Occipital lobe (tissue), 3 donors: ENCODE measurements at places on chromosomes 2 and 18.

DNA sequence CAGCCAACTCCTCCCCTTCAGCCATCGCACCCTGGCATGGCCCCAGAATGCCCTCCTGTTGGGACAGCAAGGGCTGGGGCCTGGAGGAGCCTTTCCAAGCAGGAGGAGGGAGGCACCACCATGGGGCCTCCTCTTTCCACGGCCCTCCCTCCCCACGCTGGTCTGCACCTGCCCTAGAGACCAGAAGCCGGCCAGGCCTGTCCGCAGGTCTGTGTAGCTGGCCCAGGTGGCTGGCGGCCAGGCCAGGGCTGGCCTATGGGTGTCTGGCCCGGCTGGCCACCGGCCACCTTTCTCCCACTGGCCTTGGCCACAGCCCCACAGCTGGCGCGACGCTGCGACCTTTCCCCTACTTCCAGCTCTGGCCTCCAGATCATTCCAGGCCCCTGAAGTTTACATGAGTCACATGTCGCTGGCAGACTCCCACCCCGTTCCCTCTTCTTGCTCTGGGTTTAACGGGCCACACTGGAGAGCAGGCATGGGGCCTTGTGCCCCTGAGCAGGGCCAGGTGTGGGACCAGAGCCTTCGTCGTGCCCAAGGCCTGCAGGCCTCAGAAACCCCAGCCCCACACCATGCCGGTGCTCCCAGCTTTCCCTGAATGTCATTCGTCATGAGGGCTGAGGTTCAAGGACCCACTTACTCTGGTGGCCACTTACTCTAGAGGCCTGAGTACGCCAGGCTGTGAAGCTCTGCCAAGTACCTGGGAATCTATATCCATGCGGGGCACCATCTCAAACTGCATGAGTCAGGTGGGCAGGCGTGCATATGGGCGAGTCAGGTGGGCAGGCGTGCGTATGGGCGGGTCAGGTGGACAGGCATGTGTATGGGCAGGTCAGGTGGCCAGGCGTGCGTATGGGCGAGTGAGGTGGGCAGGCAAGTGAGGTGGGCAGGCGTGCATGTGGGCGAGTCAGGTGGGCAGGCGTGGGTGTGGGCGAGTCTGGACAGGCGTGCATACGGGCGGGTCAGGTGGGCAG, 33.3 kb upstream of the KLF11 start:
- DNase-seq = no peak

GRCh38 chr2:53793821-53794220, 7.0 kb downstream of the ERLEC1 start:
- DNase-seq = no peak

GRCh38 chr2:201114846-201115245, 1.1 kb upstream of the CFLAR start:
- no peak for DNase-seq

DNA sequence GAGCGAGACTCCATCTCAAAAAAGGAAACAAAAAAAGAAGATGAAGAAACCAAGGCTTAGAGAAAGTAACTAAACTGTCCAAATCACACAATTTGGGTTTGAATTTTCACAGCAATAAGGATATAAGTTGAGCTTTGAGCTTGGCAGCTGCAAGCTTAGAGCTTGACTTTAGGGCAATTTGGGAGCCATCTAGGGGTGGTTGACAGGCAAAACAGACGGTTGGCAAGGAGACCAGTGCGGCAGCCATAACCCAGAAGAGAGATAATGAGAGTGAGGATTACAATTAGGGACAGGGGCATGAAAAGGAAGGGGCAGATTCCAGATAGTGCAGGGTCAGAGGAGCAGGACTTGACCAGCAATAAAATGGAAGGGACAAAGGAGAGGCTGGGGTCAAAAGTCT, 382.2 kb upstream of the HNRNPA3 start:
- no peak for DNase-seq

DNA sequence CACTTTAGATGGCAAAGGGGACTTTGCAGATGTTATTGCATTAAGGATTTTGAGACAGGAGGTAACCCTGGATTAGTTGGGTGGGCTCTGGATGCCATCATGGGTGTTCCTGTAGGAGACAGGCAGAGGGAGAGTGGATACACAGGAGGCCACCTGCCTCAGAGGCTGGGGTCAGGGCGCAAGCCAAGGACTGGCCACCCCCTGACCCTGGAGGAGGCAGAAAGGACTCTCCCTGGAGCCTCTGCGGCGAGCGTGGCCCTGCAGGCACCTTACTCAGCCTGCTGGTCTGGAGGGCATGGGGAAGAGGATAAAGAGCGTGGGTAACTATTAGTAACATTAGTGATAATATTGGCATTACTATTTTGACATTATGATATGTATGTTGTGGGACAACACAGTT, 21.6 kb upstream of the OTOS start:
- DNase-seq = no peak

DNA sequence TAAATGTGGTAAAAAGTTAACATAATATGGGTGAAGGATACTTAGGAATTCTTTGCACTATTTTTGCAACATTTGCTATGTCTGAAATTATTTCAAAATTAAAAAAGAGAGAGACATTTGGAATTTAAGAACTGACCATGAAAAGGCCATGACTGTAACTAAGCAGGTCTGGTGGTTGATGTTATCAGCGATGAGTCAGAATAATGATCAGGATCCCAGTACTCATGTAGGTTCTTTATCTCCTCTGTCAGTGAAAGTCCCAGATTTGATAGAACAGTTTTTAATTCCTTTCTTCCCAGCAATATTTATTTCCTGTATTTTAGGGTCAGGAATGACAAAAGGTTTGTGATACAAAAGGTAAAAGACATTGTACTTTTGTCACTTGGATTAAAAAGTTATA, 242.4 kb upstream of the ZNF521 start:
- DNase-seq = no peak

DNA sequence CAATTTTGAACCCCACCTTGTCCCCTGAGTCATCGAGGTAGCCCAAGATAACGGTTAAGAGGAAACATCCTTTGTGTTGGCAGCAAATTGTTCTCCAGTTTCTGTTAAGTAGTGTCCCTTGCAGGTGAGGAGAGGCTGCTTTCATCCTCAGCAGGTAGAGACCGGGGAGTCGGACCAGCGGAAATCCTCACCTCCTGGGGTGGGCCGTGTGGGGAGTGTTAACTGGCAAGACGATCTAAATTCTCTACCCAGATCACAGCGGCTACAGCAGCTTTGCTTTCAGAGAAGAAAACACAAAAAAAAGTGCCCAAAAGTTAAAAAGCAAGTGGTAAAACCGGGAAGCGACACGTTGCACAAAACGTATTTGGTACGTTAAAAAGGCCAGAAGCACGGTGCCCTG, 63.2 kb downstream of the ADI1 start:
- no peak for DNase-seq

DNA sequence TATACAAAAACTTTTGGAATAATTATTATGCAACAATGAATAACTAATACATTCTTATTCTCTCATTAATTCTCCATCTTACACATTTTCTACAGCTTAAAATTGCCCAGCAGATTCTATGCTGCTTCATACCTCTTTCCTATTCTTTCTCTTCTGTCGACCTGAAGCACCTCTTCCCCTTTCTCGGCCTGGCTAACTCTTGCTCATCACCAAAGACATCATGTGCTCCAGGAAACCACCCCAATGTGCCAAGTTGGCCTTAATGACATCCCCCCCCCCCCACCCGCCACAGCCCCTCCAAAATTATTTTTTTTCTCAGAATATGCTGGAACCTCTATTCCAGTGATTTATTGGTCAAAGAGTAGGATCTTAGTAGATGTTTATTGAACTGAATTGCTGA, 43.6 kb downstream of the ZNF521 start:
- DNase-seq = no peak

- no peak for DNase-seq
These were observed 670 bp downstream of the KCNIP3 start for GRCh38 chr2:95297639-95298395.

- peak; percentile 19 for DNase-seq
These were observed 34.2 kb downstream of the CHRNA1 start for GRCh38 chr2:174729797-174730697.

- DNase-seq = no peak
These were observed 82.5 kb downstream of the THNSL2 start for GRCh38 chr2:88252646-88253045.

DNA sequence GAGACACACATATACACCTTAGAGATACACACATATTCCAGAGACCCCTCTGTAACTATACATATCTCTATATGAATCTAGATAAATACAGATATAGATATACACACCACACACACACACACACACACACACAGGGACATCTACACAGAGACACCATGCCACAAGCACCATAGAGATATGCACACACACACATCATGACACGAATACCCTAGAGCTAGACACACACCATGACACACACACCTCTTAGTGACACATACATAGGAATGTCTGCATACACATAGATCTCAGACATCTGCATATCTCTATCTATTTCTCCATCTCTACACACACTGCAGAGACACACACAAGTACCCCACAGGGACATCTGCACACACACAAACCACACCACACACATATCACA, 270.0 kb downstream of the CYRIA start:
- no peak for DNase-seq

GRCh38 chr18:75124551-75124950, 84.4 kb downstream of the PTGR3 start:
- DNase-seq = no peak

- DNase-seq = no peak
These were observed 95.3 kb downstream of the GFPT1 start for GRCh38 chr2:69291721-69292120.

- DNase-seq = no peak
These were observed 47.5 kb upstream of the STAT1 start for GRCh38 chr2:191061381-191061980.

- no peak for DNase-seq
These were observed 11.9 kb downstream of the OLA1 start for GRCh38 chr2:174236429-174236828.

- no peak for DNase-seq
These were observed 254.2 kb downstream of the KCNS3 start for GRCh38 chr2:18132697-18133096.

DNA sequence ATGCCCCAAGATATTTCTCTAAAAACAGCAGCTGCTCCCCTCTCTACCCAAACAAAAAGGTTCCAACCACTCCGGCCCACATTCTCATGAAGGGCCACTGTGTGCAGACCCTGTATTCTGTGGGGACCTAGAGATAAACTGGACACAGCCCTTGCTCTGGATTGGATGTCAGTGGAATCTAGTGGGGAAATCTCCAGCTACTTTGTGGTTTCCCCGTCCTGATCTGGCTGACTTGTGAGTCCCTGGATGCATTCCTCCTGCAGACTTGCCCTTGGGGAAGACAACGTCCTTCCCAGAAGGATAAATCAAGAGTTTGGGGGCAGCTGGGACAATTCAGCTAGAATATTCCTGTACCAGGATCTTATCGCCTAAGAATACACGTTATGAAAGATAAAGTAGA, 151.1 kb downstream of the FSHR start:
- DNase-seq = no peak

DNA sequence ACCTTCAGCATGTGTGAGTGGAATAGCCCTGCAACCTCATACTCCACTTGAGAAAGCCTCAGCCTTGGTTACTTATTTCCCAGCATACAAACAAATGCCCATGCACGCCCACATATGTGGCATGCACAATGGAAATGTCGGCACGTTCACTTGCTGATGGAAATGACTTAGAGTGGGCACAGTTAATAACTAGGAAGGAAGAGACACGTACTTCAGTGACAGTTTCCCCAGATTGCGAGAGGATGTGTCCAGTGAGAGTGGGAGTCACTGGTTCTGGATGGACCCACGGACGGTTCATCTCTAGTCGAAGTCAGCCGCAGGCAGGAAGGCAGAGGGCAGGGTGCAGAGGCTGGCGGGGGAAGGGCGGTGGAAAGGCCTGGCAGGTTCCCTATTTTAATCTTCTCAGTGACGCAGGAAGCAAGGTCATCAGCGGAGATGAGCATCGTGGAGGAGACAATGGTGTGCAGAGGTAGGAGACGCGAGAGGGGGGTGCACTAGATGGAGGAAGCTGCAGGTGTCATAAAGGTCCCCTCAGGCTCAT, 350.7 kb upstream of the MYT1L start:
- no peak for DNase-seq

DNA sequence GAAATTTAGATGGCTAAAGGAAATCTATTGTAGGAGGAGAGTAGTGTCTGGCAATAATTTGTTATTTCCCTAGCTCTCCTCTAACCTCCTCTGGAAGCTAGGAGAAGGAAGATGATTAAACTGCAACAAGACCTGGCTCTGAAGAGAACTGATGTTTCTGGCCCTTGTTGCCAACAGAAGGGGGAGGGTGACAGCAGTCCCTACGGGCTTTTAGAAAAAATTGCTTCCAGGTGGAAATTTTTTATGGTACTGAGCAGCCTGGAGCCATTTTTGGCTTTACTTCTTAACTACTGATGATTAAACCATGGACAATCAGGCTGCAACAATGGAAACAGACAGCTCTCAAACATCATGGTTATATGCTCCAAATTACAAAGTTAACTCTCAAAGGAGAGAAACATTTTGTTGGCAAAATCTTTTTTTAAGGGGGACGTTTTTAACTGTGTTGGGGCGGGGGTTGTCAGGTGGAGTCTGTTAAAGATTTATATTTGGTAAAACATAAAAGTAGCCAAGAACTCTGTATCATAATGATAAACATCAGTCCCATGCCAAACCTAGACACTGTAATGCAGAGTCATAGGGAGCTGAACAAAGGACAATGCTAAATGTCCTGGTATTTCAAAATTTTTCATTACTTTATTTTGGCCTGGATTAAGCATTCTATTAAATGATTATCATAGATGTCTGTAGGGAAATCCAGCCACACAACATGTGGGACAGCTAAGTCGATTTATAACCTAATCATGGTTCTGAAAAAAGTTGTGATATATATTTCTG, 70.0 kb downstream of the EXOC6B start:
- no peak for DNase-seq

DNA sequence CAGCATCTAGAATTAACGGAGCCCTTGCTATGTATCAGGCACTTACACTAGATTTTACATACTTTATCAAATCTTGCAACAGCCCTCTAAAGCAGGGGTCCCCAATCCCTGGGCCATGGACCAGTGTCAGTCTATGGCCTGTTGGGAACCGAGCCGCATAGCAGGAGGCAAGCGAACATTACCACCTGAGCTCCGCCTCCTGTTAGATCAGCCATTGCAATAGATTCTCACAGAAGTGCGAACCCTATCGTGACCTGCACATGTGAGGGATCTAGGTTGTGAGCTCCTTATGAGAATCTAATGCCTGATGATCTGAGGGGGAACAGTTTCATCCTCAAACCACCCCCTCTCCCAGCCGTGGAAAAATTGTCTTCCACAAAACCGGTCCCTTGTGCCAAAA, 13.4 kb downstream of the DNAJB2 start:
- DNase-seq = no peak

DNA sequence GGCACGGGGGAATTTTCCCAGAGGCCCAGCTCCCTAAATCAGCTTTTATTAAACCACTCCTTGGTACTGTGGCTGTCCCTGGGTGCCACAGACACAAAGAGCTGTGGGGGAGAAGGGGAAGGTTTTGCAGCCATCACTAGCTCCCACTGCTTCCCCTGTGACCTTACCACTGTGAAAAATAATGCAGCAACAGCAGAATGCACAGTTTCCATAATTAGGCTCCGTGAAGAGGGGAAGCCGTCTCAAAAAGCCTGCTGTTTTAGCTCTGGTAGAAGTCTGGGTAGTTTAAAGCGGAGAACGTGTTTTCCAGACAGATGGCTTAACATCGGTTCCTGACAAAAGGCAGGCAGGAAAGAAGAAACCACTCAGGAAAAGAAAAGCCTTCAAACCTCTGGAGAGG, 27.5 kb upstream of the CAB39 start:
- no peak for DNase-seq
